ENCODE measurements at places on chromosomes 7 and 10.

GRCh38 chr7:40135317-40135610 lies 459 bp downstream of the SUGCT start:
- no peak for DNase-seq

DNA sequence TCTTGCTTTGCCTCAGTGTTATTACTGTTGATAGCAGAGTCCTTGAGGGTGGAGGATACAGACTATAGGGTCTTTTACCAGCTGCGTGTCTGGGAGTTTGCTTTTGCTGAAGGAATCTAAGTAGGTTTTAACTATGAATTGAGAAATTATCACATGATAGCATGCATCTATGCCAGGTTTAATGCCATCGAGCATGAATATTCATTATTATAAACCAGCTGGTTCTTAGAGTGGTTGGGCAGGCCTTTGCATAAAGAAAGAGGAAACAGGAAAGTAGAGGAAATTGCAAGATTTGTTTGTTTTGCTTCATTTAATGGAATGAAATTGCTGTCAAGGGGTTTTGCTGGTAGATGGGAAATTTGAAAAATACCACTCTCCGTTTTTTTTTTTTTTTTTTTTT lies 70.7 kb downstream of the PLPP4 start:
- no peak for DNase-seq

DNA sequence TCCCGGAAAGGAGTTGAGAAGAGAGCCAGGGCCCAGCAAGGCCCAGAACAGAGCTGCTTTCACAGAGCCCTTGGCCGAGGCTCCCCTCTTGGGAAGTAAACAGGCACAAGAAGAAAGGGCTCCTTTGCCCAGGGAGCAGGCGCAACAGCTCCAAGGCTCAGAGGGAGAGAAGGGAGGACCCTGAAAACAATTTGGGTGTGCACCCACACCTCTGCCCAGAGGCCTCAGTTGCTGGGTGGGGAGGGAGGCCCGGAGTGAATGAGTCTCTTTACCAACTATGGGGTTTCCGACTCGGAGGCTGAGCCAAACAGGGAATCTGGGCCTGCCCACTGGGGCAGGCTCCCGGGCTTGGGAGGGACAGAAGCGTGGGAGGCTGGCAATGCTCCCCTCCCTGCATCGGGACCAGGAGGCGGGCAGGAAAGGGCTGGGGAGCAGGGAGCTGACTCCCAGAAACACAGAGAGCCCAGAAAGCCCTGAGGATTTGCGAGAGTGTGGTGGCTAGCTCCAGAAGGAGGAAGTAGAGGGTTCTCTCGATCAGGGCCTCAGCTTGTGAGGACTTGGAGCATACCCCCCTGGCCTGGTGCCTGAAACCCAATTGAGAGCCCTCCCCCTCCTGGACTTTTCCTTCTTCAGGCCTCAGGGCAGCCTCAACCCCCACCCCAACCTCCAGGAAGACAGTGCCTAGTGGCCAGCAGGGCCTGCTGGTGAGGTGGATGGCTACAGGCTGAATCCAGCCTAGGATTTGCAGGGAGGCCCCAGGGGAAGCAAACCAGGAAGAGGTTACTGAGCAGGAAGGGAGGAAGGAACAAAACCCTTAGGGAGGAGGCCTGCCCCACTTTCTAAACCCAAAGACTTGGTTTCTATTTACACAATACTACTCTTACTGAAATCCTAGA lies 6.2 kb downstream of the C10orf105 start:
- peak; percentile 51 for DNase-seq

DNA sequence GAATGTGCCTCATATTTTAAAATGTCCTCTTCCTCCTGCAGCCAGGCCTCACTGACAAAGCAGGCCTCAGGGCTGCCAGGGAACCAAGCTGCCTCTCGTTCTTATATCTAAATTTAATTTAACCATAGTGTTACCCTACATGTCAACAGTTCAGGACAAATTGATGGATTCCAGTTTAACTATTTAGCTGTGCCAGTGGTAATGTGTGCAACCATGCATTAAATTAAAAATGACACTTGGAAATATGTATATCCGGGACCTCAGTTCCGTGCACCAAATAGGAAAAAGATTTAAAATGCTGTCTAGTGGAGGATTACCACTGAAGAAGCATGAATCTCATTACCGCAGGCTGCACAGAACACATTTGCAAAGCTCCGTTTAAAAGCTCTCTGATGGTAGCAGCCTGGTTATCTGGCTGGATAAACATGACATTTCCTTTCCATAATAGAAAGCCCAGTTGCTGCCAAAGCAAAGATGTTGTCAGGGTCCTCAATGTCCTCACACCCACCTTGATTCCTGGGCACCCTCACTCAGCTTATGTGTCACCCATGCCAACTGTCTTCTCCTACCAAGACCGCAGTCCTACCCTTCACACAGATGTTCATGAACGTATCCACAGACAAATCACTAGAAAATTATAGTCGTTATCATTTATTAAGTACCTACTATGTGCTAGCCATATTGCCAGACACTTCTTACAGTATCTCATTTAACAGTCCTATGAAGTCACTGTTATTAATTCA lies 73.3 kb upstream of the FRMD4A start:
- no peak for DNase-seq

DNA sequence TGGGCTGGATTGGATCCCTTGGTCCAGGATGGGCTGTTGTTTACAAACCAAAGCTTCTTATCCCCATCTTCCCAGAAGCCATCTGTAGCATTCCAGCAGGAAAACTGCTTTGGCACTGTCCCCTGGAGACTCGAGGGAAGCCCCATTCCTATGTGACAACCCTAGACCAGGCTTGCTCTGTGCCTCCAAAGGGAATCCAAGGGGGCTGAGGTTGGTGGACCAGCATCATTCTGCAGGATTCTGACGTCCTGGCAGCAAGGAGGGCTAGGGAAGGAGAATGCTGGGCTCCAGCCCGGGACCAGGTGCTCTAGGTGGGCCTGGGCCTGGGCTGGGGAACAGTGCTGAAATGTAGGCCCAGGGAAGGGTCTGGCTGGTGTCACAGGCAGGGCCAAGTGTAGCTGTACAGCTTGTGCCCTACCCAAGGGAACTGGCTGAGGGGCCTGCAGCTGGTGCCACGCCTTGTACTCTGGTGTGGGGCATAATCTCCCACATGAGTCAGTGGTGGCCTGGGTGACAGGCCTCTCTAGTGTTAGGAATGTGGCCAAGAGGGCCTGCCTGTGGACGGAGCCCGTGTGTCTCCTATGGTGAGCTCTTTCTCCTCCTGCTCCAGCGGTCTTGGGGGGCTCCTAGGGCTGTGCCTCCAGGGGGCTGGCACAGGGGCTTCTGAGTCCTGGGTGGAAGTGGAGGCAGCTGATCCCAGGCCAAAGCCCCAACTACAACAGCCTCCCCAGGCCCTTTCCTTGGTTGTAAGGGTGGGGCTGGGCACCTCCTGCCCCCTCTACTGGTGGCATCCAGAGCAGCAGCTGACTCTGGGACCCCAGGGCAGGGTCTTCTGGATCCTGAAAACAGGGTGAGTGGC lies 25.2 kb downstream of the TRIM8 start:
- DNase-seq: peak; percentile 35

DNA sequence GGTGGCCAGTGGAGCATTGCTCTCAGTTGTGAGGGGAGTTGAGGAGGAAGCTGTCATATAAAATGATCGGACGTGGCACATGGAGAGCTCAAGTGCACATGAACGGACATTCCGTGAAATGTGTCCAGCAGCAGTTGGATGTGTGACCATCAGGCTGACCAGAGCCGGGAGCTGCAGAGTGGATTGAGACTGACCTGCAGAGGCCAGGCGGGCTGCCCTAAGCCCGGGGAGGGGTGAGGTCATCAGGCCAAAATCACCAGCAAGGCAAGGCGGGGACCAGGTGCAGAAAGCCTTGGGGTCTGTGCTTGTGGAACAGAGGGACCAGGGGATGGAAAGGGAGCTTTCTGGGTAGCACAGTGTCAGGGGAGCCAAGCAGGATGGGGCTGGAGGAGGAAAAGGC lies 279.5 kb downstream of the CELF2 start:
- no peak for DNase-seq

DNA sequence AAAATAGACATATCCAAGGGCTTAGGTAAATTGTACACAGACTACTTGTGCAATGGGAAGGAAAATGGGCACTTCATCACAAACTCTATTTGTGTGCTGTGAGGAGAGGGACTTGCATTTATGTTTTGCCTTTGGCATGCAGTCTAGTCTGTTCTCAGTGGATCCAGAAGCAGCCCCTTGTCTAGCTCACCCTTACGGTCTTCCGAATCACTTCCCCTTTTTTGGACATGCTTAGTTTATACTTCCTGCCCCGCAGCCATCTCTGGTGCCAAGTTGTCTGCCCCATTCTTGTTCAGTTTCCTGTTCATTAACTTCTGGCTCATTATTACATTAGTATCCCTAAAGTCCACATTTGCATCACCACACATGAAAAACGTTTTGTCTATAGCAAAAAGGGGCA lies 161.6 kb downstream of the NRCAM start:
- DNase-seq: no peak

DNA sequence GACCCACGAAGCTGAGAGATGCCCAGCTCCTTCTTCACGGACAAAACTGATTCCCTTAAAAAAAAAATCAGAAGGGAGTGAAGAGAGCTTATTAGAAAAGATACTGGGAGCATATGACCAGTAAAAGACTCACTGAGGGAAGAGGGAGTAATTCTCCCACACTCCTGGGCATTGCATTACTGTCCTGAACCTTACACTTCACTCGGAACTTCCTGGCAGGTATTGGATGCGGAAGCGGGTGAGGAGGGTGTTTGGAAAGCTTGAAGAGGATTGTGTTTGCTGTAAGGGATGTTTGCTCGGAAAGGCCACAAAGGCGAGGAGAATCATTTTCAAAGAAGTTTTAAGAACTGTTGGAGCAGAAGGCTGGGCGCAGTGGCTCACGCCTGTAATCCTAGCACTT lies 375 bp downstream of the HKDC1 start:
- DNase-seq: no peak

Measured in hematopoietic multipotent progenitor cell treated with erythropoietin and hydrocortisone succinate and interleukin-3 and kit ligand, for 15 days (in vitro differentiated cells).